ENCODE measurements at places on chromosomes 16 and 17. TPM values are rescaled to one million over a fixed set of nuclear protein-coding genes. Genes with fewer than 3 reads are reported as not detected.

Gene CDRT15
- total RNA-seq: not detected

Gene CMTM4
- total RNA-seq: 7.7 TPM

Gene KRTAP4-9
- not detected for total RNA-seq

Gene PSMC3IP
- total RNA-seq: 5.5 TPM

Gene MFAP4
- total RNA-seq: 79.4 TPM
